CD4-positive, alpha-beta T cell treated with Interleukin-12 subunit alpha and Interleukin-12 subunit beta, for 1 hour (primary cell): ENCODE measurements at places on chromosomes 2 and 18.

DNA sequence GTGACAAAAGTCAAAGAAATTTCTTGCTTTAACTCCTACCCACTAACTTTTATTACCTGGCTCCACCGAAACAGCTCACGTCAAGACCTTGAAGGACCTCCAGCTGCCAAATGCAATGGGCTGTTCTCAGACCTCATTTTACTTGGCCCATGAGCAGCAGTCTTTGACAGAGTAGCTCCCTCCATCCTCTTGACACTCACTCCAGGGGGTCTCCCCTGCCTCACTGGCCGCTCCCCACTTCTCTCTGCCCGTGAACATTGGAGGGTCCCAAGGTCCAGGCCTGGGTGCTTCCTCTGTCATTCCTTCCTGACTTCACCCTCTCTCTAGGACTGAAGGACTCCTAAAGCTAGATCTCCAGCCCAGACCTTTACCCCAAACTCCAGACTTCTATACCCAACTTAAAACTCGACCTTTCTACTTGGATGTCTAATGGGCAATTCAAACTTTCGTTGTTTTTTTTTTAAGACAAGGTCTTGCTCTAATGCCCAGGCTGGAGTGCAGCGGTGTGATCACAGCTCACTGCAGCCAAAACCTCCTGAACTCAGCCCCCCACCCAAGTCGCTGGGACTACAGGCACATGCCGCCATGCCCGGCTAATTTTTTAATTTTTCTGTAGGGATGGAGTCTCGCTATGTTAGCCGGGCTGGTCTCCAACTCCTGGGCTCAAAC lies 92.9 kb upstream of the ST3GAL5 start:
- no peak for DNase-seq

GRCh38 chr2:195649629-195650190 lies 7.3 kb upstream of the SLC39A10 start:
- DNase-seq: no peak

DNA sequence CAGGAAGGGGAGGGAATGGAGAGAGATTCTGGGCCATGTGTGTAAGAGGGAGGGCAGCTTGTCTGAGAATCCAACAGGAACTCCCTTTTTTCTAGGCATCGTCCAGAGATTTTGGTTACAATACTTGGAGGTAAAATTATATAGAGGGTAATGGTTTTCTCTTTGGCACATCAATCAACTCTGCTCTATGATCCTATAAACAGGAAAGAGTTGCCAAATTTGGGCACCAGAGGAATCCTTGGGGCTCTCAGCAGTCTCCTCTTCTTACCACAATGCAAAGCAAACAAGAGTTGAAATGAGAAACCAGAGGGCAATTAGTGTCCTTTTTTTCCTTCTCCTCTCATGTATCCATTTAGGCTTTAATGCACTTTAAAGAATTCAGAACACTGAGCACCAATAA lies 243.4 kb downstream of the SLC8A1 start:
- DNase-seq: no peak

- no peak for DNase-seq
Measured at GRCh38 chr2:101064125-101064502, 62.0 kb downstream of the RPL31 start.

- no peak for DNase-seq
Measured at GRCh38 chr2:113406114-113406513, 31.4 kb upstream of the ZNG1B start.
